ENCODE measurements at places on chromosomes 12 and 14.

- DNase-seq: no peak
These were observed 128.6 kb downstream of the CRACR2A start for GRCh38 chr12:3624273-3624672.

DNA sequence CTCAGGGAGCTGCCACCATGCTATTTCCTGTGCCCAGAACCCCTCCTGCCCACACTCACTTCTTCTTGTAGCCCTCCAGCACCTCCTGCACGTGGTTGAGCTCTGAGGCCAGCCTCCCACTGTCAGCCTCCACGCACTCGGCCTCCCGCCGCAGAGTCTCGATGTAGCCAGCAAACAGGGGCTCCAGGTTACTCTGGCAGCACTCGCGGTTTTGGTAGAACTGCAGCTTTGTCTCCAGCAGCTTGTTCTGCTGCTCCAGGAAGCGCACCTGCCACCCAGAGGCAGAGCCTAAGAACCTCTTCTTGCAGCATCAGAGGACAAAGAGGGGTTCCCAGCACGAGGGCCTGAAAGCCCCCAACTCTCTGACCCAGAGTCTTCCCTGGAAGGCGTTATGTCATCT lies 2.1 kb downstream of the KRT83 start:
- no peak for DNase-seq

- DNase-seq: no peak
These were observed 9.8 kb upstream of the RARG start for GRCh38 chr12:53241623-53242412.

DNA sequence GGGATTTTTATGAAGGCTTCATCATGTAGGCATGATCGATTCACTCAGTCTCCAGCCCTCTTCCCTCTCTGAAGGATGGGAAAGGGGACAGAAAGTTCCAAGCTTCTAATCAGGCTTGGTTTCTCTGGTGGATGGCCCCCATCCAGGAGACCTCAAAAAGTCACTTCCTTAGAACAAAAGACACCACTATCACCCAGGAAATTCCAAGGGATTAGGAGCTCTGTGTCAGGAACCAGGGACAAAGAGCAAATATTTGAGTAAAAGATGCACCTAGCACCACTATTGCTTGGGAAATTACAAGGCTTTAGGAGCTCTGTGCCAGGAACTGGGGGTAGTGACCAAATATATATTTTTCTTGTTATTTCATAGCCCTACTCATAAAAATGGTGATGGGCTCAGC lies 33.6 kb upstream of the TMX1 start:
- DNase-seq: no peak
